ENCODE measurements at places on chromosomes 6 and 20. TPM values are rescaled to one million over a fixed set of nuclear protein-coding genes. Genes with fewer than 3 reads are reported as not detected.

The BANF2 gene
- total RNA-seq, result not detected

The PPP1R16B gene
- 144 TPM for total RNA-seq

The PRND gene
- 1.8 TPM for total RNA-seq

The MACROD2 gene
- 0.95 TPM for total RNA-seq

The TNNC2 gene
- total RNA-seq, result not detected

The EPB41L1 gene
- 10.7 TPM for total RNA-seq

The GPR63 gene
- total RNA-seq, result 0.11 TPM

The METTL24 gene
- total RNA-seq, result not detected

The ARMH2 gene
- not detected for total RNA-seq

The RIMS4 gene
- total RNA-seq, result not detected

The MCCD1 gene
- not detected for total RNA-seq

The CTCFL gene
- not detected for total RNA-seq

The SDCBP2 gene
- 7.0 TPM for total RNA-seq

The MLN gene
- total RNA-seq, result not detected

The SALL4 gene
- total RNA-seq, result under 0.01 TPM

The SIRPD gene
- total RNA-seq, result not detected

Measured in pulmonary artery endothelial cell (primary cell).